Activated T-cell treated with anti-CD3 and anti-CD28 coated beads for 24 hours (primary cell): ENCODE measurements at places on chromosomes 11 and 22.

DNA sequence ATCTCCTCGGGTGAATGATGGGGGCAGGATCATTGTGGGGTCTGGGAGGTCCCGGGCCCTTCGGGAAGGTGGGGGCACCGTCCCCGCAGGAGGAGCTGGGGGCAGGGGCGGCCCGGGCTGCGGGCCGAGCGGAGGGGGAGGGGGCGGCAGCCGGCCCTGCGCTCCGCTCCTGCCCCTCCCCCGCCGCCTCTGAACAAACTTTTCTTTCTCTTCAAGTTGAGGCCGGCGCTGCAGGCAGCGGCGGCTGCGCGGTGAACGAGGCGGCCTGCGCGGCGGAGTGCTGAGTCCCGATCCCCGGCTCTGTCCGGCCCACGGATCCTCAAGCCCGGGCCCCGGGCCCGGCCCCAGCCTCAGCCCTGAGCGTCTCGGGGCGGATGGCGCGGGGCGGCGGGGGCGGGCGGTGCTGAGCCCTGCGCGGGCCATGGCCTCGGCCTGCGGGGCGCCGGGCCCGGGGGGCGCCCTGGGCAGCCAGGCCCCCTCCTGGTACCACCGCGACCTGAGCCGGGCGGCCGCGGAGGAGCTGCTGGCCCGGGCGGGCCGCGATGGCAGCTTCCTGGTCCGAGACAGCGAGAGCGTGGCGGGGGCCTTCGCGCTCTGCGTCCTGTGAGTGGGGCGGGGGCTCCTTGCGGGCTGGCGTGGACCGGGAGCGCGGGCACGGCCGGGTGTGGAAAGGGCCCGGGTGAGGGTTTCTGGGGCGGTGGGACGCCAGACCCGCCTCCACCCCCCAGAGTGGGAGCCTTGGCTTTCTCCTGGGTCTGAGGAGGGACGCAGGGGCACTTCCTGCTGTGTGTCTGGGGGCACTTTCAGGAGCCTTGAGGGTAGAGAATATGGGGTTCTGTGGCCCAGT lies at the start of gene INPPL1:
TSS of gene INPPL1 (plus strand) at position 204 of the 847 bp plus-strand sequence. CDS start at position 422, 218 bp downstream.
- no peak for DNase-seq

GRCh38 chr11:121917482-121917881 lies 198.5 kb downstream of the BLID start:
- no peak for DNase-seq

- no peak for DNase-seq
These were observed 54.1 kb upstream of the ARHGAP42 start for GRCh38 chr11:100632941-100633452.

DNA sequence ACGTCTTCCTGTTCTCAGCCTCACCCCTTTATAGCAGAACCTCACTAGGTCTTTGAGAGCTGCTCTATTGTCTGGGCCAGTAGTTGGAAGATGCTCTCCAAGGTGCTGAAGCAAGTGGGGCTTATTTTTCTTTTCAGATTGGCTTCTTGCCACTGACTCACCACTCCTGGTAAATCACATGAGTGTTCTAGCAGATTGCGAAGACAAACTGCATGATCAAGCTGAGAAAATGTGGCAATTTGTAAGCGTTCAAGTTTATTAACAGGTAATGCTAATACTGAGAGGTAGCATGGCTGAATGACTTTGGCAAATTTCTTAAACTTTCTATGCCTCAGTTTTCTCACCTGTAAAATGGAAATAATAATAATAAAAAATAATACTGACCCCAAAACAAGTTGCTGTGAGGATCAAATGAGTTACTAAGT lies 59.2 kb downstream of the CACNG2 start:
- DNase-seq, result peak; percentile 20

GRCh38 chr11:10918698-10919097 lies 60.8 kb upstream of the ZBED5 start:
- no peak for DNase-seq

DNA sequence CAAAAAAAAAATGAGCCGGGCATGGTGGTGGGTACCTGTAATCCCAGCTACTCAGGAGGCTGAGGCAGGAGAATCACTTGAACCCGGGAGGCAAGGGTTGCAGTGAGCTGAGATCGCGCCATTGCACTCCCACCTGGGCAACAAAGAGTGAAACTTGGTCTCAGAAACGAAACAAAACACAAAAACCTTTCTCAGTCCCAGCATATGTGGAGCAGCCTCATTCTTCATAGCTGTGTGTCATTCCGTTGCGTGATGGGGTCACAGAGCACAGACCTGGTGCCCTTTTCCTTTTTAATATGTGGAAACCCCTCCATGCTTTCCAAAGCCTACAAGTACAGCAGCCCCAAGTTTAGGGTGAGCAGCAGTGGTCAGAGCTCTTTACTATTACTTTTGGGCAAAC lies 13.7 kb downstream of the PEX26 start:
- no peak for DNase-seq

DNA sequence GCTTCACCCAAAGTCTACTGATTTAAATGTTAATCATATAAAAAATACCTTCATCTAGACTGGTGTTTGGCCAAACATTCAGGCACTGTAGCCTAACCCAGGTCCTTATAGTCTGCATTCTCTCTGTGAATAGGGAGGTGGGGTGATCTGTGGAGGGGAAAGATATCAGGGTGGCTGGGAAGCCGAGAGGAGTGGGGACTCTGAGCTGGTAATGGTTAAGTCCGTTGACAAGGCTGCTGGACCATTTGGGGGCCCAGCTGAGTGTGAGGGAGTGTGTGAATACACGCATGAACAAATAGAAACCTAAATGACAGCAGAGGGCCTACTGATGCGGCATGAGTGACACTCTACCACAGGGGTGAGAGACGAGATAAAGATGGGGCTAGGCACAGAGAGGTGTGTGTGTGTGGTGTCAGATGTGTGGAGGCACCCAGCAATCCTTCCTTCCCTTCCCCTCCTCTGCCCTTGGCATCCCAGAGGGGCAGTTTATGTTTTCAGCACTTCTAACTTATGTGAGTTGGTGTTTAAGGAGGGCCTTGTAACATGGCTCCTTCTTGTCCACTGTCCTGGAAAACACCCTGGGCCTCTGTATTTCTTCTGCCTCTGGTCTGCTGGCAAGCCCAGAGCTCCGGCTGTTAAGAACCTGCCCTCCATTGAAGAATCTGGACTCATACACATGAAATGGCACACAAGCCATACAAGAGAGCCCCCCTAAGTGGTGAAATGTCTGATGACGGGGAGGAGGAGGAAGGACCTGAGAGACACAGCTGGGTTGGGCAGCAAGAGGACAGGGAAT lies 249.1 kb upstream of the TBCEL start:
- no peak for DNase-seq

DNA sequence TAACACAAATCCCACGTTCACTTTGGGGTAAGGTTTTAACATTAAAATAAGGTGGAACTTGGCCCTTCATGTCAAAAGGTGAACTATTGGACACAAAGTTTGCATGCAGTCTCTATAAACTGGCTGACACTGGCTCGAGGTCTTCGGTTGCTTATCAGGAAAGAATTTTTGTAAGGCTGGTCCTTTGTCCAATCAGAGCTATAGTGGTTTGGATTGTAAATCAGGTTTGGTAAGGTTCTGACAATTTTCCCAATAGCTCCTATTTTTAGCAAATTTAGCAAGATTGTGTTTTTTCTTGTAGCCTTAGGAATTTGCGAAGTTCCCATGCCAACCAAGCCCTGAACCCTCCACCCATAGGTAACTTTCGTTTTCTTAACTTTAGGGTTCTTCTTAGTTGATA lies 17.6 kb upstream of the MED17 start:
- no peak for DNase-seq

DNA sequence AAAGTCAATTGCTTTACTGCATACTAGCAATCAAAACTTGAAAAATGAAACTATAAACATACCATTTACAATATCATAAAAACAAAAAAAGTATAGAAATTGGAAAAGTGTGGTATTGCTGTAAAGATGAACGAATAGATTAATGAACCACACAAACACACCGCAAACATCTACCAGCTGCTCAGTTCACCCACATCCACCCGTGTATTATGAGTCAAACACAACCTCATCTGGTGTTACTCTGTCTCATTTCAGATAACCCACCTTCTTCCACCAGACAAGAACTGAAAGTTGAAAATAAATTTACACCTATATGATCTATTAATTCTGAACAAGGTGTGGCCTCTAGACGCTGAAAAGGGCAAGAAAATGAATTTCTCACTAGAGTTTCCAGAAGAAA lies 53.3 kb downstream of the BLID start:
- no peak for DNase-seq

- no peak for DNase-seq
These were observed 256.9 kb upstream of the POU2AF2 start for GRCh38 chr11:110988671-110989070.

- no peak for DNase-seq
These were observed 42.5 kb downstream of the TBX1 start for GRCh38 chr22:19802894-19803735.

- no peak for DNase-seq
These were observed 63.1 kb downstream of the PRSS23 start for GRCh38 chr11:86863476-86863875.

- no peak for DNase-seq
These were observed 4.1 kb downstream of the GNAZ start for GRCh38 chr22:23074451-23074850.

DNA sequence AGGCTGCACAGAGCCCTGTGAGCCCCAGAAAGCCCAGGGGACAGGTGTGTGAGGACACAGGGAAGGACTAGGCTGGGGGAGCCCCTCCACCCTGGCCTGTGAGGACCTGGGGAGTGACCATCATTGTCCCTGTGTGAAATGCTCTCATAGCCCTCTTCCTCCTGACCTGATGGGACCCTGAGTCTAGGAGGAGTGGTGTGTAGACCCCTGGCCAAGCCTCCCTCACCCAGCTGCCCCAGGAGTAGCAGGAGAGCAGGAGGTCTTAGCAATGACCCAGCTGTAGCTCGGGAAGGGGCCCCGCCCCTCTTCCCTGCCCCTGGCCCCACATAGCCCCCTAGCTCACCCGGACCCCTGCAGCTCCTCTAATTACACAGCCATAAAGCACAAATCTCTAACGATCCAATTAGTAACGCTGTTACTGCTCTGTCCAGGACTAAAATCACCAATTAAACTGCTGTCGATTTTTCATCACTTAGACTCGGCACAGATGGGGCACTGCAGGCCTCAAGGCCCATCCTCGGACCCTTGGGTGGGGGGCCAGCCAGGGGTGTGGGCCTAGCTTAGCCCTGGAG lies 6.6 kb upstream of the CABP7 start:
- DNase-seq, result no peak

- DNase-seq, result no peak
These were observed 23.1 kb downstream of the PTPN5 start for GRCh38 chr11:18768472-18768901.

GRCh38 chr11:91981995-91982394 lies 242.6 kb upstream of the FAT3 start:
- DNase-seq, result no peak

DNA sequence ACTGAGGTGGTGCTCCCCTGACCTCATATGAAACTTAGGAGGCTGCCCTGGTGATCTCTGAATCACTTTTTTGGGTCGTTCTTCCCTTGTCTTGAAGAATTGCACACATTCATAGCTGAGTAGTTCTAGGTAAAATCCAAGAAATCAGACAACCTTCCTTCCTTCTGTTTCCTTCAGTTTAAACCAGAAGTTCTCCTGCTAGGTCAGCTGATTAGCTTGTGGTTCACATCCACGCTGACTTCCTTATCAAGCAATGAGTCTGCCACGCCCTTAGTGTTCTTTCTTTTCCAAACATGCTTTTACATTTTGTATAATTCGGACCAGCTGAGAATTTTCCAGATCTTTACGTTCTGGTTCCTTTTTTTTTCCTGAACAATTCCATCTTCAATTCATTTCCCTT lies 892.8 kb downstream of the NTM start:
- DNase-seq, result no peak

DNA sequence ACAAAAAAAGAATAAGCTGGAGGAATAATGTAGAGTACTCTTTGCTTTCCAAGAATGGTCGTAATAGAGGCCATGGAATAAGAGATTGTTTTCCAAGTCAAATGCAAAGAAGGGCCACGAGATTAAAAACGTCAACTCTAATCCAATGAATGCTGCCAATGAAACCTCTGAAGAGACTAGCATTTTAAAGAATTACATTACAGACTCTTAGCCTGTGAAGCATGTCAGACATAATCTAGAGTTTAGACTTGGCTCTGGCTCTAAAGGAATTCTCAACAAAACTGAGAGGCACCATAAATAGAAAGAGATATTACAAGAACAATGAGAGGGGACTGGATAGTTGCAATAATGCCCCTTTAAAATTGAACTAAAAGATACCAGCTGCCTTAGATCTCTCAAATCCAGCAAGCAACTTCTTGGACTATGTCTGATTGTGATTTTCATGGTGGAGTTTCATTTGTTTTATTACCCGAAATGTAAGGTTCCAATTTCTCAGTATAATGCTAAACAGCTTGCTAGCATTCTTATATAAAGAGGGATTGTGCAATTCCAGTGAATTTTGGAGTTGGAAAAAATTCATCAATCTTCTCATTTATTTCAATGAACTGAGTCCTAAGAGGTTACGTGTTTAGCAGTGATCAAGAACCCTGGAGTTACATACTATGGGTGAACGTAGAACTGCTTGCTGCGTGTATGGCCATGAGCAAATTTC lies 5.6 kb downstream of the ETS1 start:
- DNase-seq, result no peak

- DNase-seq, result peak; percentile 26
These were observed 141.1 kb upstream of the NARS2 start for GRCh38 chr11:78715639-78716311.

DNA sequence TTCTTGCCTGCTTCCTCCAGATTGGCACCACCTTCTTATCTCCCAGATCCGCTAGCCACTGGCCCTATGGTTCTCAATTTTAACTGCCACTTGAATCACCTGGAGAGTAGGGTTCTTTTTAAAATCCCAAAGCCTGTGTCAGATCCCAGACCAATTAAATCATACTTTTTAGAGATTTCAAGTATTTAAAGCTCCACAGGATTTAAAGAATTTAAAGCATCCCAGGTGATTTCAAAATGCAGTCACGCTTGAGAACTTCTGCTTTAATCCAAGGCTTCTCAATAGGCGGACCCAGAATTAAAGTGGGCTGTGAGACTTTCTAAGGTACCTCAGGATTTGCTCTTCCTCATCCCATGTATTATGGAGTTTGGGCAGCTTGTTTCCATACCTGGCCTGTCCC lies 400.0 kb downstream of the SOX6 start:
- DNase-seq, result no peak

DNA sequence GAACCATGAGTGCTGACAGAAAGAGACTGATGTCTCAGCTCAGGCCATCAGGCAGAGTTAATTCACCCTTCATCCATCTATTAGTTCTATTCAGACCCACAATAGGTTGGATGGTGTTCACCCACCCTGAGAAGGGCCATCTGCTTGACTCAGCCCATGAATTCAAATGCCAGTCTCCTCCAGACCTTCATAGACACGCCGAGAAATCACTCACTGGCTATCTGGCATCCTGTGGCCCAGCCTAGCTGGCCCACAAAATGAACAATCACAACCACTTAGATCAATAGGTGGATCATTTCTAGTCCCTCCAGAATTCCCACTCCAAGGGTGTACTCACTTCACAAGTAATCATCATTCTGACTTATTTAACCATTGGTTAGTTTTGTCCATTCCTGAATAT lies 58.2 kb downstream of the MYEOV start:
- DNase-seq, result no peak

- no peak for DNase-seq
These were observed 63.7 kb downstream of the ETS1 start for GRCh38 chr11:128523641-128524040.
